Tibial artery (tissue), 4 donors: ENCODE measurements at places on chromosomes 6 and 20.

GRCh38 chr6:39260456-39260855 lies 31.2 kb upstream of the KCNK5 start:
- no peak for DNase-seq

DNA sequence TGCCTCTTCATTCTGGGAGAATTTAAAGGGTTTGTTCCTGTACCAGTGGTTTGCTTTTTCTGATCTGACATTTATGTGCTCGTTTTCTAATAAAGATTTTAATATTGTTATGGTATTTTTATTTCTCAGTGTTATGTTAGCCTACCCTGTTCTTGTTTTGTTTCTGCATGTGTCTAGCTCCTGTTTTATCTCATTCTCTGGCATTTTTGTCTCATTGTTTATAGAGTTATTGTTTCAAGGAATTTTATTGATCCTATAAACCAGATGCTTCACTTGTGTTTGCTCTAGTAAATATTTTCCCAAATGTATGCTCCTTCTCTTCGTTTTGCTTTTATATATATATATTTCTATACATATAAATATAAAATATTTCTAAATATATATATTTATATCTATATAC lies 152.8 kb downstream of the PLCB1 start:
- DNase-seq, result no peak

- peak; percentile 66 for DNase-seq
These were observed 50.3 kb downstream of the ANKRD6 start for GRCh38 chr6:89483111-89483720.

GRCh38 chr6:6931071-6932025 lies 176.4 kb upstream of the RREB1 start:
- no peak for DNase-seq

DNA sequence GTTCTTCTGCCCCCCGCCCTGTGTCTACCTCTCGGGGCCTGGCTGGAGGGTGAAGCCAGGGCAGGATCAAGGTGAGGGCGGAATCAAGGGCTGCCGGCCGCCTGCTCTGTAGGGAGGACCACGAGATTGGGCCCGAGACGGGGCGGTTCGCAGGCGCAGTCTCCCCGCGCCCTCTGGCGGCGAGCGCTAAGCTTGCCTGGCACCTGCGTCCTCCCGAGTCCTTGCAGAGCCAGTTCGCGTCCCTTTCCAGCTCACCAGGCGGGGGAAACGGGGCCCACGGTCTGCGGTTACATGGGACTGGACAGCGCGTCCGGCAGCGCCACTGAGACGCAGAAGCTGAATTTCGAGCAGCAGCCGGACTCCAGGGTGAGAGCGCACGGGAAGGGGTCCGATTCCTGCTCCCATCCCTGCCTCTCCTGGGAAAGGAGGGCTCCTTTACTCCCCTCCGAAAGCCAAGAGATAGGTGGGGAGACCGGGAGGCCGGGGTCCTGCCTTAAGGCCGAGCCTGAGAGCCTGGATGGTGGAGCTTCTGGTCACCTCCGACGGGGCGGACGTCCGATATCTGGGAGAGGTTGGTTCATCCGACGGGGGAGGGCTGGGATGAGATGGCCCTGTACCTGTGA lies 3.6 kb upstream of the MATN4 start:
- no peak for DNase-seq

DNA sequence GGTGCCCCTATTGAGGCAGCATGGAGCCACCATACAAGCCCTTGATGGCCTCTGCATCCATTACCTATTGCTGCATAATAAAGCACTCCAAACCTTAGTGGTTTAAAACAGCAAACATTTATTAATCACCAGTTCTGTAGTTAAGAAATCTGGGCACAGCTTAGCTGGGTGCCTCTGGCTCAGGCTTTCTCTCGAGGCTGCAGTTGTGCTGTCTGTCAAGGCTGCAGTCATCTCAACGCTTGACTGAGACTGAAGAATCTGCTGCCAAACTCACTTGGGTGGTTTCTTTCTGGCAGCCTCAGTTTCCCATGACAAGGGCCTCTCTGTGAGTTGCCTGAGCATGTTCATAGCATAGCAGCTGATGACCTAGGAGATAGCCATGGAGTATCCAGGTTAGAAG lies 207.4 kb upstream of the LRFN2 start:
- no peak for DNase-seq
